Immature natural killer cell (primary cell): ENCODE measurements at places on chromosomes 1 and 21. TPM values are rescaled to one million over a fixed set of nuclear protein-coding genes. Genes with fewer than 3 reads are reported as not detected.

DNA sequence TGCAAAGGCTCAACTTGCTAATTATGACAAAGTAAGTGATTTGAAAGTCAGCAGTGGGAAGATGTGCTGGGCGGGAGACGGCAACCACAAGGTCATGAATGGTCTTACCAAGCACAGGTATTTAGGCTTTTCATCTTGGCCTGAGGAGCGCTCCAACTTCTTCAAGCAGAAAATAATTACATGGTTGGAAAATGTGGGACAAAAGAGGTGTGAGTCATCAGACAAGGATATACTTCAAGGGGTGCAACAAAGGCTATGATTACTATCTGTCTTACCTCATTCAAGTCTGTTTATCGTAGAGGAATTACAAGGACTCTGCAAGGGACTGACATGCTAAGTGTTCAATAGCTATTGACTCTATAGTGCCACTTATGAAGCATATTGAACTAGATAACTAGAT, 2005.7 kb downstream of the MRPL39 start:
- no peak for DNase-seq

GRCh38 chr1:1819762-1820161, 41.5 kb upstream of the NADK start:
- DNase-seq = no peak

ZNF593OS gene
- polyA plus RNA-seq = not detected

GLIS1 gene
- polyA plus RNA-seq = not detected
